ENCODE measurements at places on chromosomes 1 and 21.

DNA sequence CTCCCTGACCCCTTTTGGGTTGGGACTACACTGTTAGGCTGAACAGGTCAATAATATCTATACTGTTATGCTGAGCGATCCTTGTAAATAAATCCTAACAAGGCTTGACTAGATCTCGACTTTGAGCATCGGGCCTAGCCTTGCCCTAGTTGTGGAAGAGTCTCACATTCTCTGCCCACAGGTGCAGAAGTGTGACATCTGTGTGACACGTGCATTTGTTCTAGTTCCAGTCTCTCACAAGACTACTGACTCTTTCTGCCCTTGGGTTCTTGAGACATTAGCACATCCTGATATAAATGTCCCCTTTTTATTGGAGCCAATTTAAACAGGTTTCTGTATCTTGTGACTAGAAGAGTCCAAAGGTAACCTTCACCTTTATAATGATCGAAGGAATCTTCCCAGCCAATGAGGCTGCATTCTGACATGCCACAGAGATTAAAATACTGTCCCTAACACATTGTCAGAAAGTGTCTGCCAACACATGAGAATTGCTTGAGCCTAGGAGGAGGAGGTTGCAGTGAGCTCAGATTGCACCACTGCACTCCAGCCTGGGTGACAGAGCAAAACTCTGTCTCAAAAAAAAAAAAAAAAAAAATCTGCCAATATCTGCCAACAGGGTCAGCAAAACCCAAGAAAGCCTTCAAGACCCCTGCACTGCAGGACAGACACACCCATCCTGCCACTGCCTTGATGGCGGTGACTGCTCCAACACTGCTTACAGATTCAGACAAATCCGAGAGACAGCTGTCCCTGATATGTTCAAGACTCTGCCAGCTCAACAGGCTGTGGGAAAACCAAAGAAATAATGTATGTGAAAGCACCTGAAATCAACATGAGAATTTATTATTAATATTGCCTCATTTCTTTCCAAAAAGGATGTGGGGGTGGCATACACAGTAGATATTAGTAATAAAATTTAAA is 56.5 kb upstream of the PSEN2 start:
- DNase-seq: no peak

- DNase-seq: no peak
These were observed 19.1 kb upstream of the ATF3 start for GRCh38 chr1:212589446-212589845.

- no peak for DNase-seq
These were observed 71.4 kb upstream of the PAPPA2 start for GRCh38 chr1:176391621-176392020.

DNA sequence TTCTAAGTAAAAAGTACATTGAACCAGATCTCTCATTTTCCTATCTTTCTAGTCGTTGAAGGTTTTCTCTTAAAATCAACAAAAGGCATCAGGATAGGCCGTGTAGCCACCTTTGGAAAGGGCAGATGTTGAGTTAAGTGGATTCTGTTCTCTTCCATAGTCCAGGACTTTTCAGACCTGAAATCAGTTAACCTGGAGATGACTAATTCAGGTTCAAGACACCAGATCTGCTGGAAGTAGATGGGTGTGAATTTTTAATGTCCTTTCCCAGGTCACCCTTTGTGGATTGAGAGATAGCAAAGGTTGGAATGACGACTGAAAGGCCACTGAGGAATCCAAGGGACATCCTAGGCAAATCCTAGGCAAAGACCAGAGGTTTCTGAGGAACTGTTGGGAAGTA is 172.8 kb downstream of the DHRS3 start:
- no peak for DNase-seq

DNA sequence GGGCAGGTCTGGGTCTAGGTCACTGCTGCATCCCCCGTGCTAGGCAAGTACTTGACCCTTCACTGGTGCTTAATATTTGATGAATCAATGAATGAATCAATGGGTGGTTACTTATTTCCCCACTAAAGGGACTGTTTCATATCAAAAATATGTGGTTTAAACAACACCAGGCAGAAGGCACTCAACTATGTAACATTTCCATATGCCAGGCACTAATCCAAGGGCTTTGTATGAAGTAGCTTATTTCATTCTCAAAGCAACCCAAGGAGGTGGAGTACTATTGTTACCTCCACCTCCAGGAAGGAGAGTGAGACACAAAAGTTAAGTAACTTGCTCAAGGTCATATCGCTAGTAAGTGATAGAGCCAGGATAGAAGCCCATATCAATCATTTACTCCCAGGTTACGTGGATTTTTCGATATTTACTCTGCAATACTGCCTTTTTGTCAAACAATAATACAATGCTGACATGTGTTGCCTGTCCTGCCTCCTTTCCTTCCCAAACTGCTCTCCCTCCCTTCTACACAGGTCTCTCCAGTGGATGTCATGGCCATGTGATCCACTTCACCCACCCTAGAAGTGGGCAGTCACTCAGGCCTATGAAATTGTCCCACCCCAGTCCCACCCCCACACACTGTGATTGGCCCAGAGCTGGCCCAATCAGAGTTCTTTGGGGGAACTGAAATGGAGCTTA is 142.8 kb downstream of the ETS2 start:
- DNase-seq: no peak

DNA sequence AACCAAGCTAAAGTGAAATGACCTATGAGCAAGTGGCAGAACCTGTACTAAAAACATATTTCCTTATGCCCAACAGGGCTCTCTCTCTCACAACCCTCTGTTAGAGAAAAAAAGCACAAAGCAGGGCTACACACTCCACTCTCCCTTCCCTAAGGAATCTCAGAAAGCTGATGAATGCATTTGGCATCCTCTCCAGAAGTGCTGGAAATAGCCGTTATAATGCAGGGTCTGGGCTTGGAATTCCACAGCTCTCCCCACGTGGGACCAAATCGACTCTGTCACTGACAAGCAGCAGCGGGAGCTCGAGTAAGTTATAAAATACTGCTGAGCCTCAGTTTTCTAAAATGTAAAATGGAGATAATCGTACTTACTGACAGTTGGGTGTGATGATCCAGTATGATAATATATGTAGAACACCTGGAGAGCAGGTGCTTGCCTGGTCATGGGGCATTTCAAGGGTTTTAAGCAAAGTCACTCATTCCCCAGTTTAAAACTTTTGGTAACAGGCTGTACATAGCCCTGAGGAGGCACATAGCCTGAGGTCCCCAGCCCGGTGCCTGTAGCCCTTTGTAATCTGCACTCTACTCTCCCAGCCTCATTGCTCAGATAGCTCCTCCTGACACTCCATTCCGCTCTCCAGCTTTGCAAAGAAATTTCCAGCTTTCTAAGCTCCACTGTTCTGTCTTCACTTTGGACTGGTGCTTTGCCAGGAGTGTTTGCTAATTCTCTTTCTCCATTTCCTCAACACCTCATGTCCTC is 175.6 kb upstream of the DAB1 start:
- DNase-seq: no peak

DNA sequence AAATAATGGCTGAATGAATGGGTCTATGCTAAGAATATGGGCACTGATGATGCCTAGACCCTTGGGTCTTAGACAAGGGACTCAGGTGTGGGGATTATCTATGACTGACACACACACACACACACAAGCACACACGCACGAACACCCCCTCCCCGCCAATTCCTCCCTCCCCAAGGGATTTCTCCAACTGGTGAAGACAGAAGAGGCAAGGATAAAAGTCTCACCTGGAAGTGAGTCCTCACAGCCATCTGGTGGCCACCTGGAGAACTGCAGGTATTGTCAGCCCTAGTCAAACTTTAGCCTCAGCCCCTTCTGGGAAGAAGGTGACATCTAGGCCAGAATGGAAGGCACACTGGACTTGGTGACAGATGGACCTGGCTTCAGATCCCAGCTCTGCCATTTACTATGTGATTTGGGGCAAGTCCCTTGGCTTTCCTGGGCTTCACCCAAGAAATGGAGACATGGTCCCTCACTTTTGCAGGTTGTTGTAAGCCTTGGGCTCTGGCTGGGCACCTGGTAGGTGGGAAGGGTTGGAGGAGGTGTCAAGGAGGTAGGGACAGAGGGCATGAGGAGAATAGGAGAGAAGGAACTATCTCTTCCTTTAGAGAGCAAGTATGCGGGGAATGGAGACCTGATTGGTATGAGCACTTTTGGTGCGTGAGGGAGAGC is 4.0 kb upstream of the GPR3 start:
- DNase-seq: peak; percentile 72

All from T-cell (primary cell).